EL (cell line): ENCODE measurements at places on chromosomes 7 and 10.

DNA sequence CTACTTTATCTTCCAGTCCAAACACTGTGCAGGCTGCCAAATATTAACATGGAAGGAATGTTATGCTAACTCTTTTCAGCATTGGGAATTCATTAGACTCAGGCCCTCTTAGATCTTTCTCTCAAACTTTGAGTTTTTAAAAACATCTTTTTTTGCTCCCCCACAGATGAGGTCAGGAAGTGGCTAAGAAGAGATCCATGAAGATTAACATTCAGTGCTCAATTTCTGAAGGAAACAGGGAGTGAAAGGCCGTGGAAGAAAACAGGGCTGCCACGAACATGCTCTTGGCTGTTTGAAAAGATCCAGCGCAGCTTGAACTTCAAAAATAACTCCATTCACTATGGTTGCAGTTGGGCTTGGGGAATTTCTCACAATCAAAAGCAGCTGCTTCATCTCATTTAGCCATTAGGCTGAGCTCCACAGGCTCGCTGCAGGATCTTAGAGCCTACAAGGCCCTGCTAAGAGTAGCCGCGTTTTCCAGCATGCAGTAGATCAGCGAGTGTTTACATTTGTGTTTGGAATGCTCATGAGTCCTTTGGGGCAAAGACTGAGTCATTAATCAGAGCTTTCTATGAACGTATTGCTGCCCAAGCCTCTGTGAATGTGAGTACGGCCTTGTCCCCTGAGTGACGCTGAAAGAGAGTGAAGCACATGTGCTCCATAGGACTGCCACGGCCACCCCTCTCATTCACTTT lies 41.2 kb upstream of the TNS3 start:
- DNase-seq: peak; percentile 86

- no peak for DNase-seq
Measured at GRCh38 chr7:28554802-28555471, 142.6 kb downstream of the CREB5 start.

DNA sequence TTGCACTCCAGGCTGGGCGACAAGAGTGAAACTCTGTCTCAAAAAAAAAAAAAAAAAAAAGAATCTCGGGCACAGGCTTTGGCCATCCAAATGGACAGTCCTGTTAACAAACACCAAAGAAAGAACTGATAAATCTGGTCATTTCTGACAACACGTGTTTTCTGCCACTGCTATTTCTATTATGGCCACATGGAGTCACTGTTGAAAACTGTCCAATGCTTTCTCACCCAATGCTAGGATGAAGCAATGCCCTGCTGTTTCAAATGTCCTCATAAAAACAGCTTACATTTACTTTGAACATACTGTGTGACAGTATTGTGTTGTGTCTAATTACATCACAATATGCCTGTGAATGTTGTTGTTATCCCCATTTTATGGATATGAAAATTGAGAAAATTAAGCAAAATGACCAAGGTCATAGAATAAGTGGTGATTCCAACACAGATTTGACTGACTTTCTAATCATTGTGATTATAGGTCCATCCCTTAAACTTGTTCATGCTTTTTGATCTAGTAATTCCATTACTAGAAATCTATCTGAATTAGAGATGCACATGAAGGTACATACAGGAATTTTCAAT lies 19.9 kb upstream of the MAP3K8 start:
- peak; percentile 60 for DNase-seq

GRCh38 chr10:35517431-35518181 lies 87.5 kb upstream of the GJD4 start:
- peak; percentile 27 for DNase-seq

GRCh38 chr7:22633286-22633953 lies 93.6 kb upstream of the IL6 start:
- DNase-seq: no peak

- DNase-seq: peak; percentile 64
Measured at GRCh38 chr7:101941481-101942383, 124.3 kb downstream of the CUX1 start.
